ENCODE measurements at places on chromosomes 11 and 22. TPM values are rescaled to one million over a fixed set of nuclear protein-coding genes. Genes with fewer than 3 reads are reported as not detected.

- DNase-seq = peak; percentile 53
Observed at GRCh38 chr22:36221799-36222751, 17.3 kb downstream of the APOL2 start.

Gene LAYN
- total RNA-seq = 15.6 TPM

- DNase-seq = no peak
Observed at GRCh38 chr22:36417281-36417686, 29.5 kb upstream of the MYH9 start.

Gene BCO2
- total RNA-seq = 1.1 TPM

Gene DBX1
- not detected for total RNA-seq

DNA sequence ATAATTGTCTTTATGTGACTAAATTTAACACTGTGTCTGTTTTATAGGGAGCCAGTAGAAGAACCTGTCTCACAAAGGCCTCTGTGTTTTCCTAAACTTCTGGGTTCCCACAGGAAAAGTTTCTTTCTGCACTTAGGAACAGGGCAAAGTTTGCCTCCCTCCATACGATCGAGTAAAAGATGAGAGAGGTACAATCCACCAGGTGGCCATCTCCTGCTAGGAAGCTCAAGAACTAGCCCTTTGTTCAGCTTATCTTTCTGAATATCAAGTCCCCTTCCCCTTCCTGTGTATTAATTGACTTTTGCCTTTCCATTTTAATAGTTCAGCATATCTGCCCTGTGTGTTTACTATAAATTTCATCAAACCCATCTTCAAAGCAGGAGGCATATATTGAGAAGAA lies 18.0 kb downstream of the CSNK2A3 start:
- DNase-seq = no peak

DNA sequence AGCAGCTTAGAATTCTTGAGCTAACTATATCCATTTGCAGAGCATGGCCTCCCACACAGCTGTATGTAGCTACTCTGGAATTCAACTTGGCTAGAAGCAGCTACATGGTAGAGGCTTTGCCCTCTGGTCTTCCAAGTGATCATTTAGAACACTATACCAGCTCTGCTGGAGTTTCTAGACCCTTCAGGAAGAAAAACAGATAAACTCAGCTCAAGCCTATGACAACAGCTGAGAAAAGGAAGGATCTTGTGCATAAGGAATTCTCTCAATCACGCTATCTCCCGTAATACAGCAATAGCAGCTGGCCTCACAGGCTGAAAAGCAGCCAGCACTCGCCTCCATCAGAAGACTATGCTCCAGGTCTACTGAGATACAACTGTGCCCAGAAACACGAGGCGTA lies 50.6 kb upstream of the APOA1 start:
- DNase-seq = no peak

- no peak for DNase-seq
Observed at GRCh38 chr11:118921121-118921928, 4.4 kb downstream of the BCL9L start.

Gene POU2AF2
- total RNA-seq = not detected

Gene RAPSN
- total RNA-seq = 1.3 TPM

Gene P2RY2
- total RNA-seq = not detected

GRCh38 chr22:43862074-43862881 lies at the start of gene SULT4A1:
Gene SULT4A1, minus strand, starts transcription at chr22:43862513. Its CDS starts 131 bp downstream, at chr22:43862382.
- DNase-seq = no peak

GRCh38 chr22:43922123-43922522 lies 1.5 kb upstream of the PNPLA3 start:
- no peak for DNase-seq

- no peak for DNase-seq
Observed at GRCh38 chr11:33651555-33651954, 49.1 kb downstream of the C11orf91 start.

DNA sequence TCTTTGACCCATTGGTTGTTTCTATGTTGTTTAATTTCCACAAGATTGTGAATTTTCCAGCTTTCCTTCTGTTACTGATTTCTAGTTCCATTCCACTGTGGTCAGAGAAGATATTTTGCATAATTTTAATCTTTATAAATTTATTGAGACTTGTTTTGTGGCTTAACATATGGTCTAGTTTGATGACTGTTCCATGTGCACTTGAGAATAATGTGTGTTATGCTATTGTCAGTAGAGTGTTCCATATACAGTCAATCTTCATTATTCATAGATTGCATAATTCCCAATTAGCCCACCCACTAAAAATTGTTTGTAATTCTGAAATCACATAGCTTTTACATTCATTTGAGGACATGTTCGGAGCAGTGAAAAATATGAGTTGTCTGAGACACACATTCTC lies 346.1 kb upstream of the DDI1 start:
- DNase-seq = no peak

- DNase-seq = no peak
Observed at GRCh38 chr22:45235101-45235777, 5.5 kb downstream of the KIAA0930 start.

DNA sequence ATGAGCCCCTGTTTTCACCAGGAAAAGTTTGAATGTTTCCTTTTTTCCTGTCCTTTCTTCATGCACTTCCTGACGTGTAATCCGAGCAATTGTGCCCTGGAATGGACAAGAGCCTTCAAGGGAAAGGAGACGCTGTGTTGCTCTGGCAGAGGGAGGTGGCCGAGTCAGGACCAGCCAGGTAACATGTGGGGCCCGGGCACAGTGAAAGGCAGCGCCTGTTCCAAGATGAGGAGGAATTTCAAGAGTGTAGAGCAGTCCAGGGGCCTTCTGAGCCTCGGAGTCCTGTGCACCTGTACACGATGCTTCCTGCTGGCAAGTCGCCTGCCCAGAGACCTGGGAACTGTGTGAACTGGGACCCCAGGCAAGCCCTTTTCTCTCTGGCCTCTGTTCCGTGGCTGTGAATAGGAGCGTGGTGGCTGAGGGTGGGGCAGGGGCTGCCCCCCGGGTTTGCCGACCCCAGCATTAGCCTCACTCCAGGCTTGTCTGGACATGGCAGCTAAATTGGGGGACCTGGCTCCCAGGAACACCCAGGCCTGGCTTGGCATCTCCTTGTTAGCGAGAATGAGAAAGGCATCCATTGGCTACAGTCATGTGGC lies 92.0 kb downstream of the MYEOV start:
- no peak for DNase-seq

Gene OR5T2
- total RNA-seq = not detected

Gene MPZL3
- total RNA-seq = 71.3 TPM

GRCh38 chr11:117230286-117230961 lies 1.4 kb downstream of the PCSK7 start:
- peak; percentile 72 for DNase-seq

DNA sequence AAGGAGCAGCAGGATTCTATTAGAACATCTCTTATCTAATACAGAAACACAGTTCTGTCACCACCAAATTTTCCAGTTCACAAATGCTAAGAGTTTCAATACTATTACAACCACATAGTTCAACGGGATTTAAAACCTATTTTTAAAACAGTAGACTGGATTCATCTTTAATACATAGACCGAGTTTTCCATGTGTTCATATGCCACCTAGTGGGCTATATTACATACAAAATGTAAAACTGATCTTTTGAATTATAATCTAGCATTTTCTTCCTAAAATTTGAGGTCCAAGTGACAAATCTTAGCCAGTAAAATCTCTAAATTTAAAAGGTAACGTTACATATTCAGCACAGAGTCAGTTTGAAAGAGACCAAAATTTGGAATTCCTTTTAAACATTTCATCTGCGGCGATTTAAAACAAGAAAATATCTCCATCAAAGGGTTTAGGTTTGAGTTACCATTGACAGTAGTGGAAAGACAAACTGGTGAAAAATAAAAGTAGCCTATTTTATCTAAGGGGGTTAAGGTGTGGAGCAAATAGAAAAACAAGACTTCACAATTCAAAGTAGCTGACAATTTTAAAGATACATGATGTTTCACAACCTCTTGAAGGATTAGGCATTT lies 269.3 kb upstream of the MPPED2 start:
- no peak for DNase-seq

Gene FJX1
- total RNA-seq = 0.46 TPM

Gene SHANK3
- 0.24 TPM for total RNA-seq

Gene PAMR1
- total RNA-seq = not detected

GRCh38 chr22:33188326-33188725 lies 130.1 kb upstream of the SYN3 start:
- no peak for DNase-seq

- no peak for DNase-seq
Observed at GRCh38 chr22:45946805-45947600, 30.0 kb downstream of the WNT7B start.

- peak; percentile 3 for DNase-seq
Observed at GRCh38 chr11:105609341-105609781, 512 bp upstream of the GRIA4 start.

- no peak for DNase-seq
Observed at GRCh38 chr22:45585437-45585755, 82.7 kb downstream of the FBLN1 start.

DNA sequence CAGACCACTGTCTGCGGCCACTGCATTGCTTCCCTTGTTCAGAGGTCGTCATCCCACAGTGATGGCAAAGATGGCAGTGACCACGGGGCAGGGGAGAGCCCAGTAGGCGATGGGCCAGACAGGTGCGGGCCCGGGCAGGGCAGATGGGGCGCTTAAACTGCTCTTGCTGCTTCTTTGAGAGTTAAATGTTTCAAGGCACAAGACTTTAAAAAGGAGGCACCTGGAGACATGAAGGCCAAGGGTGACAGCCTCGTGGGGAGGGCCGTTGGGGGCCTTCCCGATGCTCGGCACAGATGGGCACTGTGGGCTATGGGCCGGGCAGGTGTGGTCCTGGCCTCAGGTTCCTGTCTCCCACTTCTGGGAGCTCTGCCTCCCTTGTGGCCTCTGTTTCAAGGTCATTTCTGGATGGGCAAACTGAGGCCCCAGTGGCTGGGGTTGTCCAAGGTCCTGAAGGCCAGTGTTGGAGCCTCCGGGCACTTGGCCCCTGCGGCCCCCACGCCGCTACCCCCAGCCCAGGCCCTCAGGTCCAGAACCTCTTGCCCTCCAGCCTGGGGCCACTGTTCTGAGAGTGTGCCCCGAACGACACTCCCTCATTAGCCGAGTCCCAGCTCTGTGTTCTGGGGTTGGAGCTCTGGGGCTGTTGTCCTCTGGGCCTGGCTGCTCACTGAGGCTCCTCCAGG lies 16.9 kb upstream of the CCDC188 start:
- no peak for DNase-seq

DNA sequence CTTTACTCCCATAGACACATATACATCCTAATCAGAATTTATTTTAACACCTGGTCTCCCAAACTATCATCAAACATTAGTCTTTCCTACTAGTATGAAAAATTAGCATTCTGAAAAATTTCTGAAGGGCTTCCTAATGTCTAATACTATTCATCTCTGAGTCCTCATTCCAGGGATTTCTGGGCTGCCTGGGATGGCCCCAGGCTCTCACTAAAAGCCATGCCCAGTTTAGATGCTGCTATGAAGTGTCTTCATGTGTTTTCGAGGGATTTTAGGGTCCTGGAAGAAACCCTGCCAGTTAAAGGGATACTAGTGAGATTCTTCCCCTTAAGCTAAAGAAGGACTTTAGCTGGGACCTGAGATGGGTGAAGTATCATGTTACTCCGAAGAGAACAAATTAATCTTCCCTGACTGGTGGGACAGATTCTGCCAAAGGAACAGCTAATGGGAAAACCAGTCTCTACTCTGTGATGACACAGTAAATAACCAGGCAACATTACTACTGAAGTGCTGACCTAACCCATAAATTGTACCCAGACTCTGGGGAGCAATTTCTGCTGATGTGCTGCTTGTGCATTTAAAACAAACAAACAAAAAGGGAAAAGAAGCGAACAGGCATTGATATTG lies 342.6 kb downstream of the SOX6 start:
- no peak for DNase-seq

GRCh38 chr11:30583476-30584280 lies 2.5 kb downstream of the MPPED2 start:
- no peak for DNase-seq

Gene CRYAB
- total RNA-seq = not detected

Gene IRAG1
- total RNA-seq = not detected

GRCh38 chr11:14022251-14022650 lies 59.7 kb downstream of the SPON1 start:
- DNase-seq = no peak

DNA sequence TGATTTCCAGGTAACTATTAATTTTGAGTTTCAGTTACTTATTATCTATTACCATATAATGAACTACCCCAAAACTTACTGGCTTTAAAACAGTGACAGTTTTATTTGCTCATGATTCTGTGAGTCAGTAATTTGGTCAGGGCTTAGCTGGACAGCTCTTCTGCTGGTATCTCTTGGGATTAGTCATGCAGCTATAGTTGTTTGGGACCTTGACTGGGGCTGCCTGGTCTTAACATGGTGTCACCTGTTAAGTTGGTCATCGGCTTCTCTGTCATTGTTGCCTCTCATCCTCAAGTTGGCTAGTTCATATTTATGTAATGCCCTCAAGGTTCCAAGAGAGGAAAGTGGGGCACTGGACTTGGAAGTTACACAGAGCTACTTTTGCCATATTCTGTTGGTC lies 177.5 kb downstream of the TMEM135 start:
- no peak for DNase-seq

DNA sequence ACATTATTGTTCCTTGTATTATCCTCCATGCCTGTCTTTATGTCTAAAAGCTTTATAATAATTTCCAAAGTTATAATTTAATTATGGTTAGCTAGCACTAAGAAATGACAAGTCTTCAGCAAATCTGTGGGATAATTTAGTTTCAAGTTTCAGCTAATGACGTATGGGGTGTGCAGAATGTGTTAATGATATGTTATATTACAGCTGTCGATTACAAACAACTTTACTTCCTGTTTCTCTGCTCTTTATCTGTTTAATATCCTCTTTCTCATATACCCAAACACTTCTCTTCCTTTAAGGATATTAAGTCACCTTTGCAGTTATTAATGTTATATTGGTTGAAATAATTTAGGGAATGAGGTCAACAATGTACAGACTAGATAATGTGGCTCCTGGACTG lies 161.8 kb downstream of the CASP12 start:
- no peak for DNase-seq

DNA sequence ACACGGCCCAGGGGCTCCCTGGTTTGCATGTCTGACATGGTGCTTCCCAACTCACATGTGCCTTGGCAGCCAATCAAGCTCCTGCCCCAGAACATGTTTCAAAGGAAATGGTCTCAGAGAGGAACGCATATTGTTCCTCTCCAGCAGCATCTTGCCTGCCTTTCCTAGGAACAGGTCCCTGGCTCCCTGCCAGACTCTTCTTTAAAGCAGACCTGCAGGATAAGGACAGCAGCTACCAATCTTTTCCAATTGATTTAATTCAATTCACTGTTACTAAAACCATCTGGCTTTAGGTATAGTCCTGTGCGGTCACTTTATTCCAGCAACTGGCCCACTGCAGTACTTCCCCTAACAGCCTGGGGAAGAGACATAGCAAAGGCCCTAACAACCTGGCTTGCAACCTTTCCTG lies 79.9 kb downstream of the AMBRA1 start:
- DNase-seq = no peak

GRCh38 chr11:121057922-121058321 lies 34.0 kb downstream of the TBCEL start:
- no peak for DNase-seq
